Amygdala (tissue), 56 donors: ENCODE measurements at places on chromosomes 7 and 10.

GRCh38 chr10:101902032-101902819, 58.6 kb upstream of the KCNIP2 start:
- no peak for DNase-seq

- no peak for DNase-seq
Measured at GRCh38 chr10:45471531-45472310, 97.7 kb downstream of the ALOX5 start.

- DNase-seq: no peak
Measured at GRCh38 chr7:29033584-29033983, 75.5 kb upstream of the TRIL start.

DNA sequence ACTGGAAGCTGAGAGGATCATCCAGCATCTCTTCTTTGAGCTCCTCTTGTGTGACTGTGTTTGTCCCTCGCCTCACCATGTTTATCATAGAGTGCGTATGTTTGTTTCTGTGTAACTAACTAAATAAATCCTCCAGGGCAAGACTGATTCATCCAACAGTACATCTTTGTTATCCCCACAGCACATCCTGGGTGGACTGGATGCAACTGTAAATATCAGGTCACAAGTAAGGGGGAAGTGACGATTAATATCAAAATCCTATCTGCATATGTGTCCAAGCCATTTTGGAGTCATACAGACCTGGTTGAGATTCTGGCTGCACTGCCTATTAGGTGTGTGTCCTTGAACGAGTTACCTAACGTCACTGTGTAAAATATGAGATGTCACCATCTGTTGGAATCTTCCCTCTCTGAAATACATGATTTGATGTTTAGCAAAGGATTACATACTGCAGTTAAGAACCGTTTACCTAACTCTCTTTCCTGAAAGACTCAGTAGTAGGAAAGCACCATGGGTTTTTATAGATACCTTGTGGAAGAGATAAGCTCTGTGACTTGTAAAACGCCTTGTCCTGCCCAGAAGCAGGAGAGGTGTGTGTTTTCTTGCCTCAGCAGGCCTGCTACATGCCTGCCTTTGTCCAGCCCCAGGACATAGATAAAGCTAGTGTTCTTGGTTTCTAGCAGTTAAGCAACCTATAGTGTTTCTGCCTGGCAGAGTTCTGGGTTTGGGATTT, 25.8 kb downstream of the WBP1L start:
- DNase-seq: no peak

DNA sequence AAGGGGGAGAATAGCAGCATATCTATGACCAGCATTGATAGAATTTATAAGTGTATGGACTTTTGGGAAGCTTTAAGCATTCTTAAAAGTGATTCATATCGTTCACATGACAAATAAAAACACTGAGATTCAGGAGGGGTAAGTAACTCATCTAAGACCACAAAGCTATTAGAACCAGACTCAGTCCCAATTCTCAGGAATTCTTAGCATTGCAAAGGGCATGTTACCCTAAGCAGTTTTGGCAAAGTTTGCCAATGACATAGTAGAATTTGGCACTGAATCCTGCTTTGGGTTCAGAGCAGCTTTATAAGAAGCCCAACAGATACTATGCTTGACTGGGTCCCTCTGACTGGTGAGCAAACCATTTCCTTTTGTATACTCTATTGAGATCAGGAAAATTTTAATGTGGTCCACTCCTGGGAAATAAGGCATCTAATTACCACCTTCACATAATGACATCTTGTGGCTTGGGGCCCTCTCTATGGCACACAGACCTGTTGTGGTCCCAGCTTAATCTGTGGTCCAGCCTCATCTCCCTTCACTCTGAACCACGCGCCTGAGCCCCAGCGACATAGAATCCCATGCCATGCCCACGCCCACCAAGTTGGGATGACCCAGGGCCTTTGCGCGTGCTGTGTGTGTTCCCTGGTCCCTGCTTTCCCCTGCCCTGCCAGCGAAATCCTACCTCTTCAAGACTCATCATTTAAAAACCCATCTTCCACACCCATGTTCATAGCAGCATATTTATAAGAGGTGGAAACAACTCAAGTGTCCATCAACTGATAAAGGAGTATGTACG, 37.5 kb upstream of the DOCK1 start:
- DNase-seq: no peak

DNA sequence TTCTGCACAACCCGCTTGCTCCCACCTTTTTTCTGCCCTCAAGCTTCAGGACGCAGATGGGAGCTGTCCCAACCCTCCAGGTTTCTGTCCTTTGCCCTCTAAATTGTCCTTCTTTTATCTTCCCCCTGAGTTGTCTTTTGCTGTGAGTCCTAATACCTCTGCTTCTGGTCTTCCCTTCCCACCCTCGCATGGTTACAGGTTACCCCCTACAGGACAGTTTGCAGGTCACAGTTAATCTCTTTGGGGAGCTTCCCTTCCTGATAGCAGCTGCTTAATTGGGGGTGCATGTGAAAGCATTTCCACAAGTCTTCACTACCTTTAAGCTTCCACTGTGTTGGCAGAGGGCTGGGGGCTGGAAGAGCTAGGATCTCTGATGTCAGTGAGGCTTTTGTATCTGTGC, 121.5 kb upstream of the CXCL12 start:
- no peak for DNase-seq

- DNase-seq: no peak
Measured at GRCh38 chr10:118840071-118840775, 85.5 kb upstream of the CACUL1 start.

- no peak for DNase-seq
Measured at GRCh38 chr7:150390205-150390604, 11.1 kb downstream of the ZNF775 start.

DNA sequence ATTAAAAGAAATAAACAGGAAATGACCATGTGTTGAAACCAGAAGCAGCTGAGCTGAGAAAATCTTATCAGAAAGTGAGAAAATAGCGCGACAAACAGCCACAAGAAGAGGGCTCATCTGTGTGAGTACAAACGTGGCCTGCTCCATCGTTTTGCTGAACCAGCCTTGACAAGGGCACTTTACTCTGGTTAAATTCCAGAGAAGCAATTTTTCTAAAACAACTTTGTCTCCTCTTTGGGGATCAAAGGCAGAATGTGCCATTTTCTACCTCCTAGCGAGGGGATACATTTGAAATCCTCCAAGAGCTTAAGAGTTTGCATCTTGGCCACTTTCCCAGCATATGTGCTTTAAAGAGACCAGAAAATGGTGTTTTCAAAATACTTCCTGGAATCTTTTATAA, 51.3 kb upstream of the VIPR2 start:
- DNase-seq: no peak

DNA sequence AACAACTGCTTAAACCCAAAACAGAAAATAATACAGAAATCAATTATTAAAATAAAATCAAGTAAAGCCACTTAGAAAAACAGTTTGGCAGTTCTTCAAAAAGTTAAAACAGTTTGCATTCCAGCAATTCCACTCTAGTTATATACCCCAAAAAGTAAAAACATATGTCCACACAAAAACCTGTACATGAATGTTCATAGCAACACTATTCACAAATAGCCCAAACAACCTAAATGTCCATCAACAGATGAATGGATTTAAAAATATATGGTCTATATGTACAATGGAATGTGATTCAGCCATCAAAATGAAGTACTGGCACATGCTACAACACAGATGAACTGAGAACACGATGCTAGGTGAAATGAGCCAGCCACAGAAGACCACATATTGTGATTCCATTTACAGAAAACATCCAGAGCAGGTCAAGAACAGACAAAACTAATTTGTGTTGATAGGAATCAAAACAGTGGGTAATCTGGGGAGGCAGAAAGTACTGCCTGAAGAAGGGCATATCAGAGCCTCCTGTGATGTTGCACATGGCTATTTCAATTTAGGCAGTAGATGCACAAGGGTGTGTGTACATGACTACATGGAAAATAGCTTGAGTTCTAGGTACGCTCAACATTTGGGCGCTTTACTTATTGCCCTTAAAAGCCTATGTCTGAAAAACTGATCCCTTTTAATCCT, 66.3 kb downstream of the CYTH3 start:
- no peak for DNase-seq

GRCh38 chr7:150955519-150956394, 22.4 kb downstream of the KCNH2 start:
- DNase-seq: no peak

DNA sequence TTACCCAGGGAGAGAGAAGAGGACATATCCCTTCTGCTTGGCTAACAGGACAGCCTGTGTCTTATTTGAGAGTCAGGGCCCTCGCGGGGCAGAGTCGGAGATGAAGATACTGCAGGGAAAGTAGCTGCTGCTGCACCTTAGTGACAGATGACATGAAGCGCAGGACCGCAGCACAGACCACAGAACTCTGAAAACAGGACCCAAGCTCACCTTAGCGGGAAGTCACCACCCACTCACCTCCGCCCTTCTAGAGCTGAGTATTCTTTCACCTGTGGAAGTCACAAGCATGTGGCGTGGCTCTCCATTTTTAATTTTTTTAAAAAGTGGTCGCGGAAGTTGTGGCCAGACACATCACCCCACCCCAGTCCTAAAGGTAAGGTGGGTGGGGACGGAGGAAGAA, 191.4 kb downstream of the FAM107B start:
- DNase-seq: no peak

GRCh38 chr10:26157734-26158133, 58.8 kb upstream of the GAD2 start:
- no peak for DNase-seq

DNA sequence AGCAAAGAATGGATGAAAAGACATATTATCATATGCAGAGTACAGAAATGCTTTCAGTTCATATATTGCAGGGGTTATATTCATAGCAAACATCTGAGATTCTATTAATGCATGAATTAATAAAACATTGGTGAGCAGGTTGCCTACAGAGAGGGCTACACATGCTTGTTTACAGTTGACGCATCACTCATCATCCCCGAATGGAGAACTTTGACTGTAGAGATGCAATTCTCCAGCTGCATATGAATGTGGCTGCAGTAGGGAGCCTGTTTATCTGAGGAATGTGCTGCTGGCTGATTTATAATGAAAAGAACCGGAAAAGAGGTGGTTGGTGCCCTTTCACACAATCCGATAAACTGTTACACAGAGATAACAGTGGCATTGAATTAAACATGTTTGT, 116.5 kb downstream of the GRM3 start:
- no peak for DNase-seq

- DNase-seq: no peak
Measured at GRCh38 chr10:53122281-53122680, 349.7 kb upstream of the MBL2 start.

DNA sequence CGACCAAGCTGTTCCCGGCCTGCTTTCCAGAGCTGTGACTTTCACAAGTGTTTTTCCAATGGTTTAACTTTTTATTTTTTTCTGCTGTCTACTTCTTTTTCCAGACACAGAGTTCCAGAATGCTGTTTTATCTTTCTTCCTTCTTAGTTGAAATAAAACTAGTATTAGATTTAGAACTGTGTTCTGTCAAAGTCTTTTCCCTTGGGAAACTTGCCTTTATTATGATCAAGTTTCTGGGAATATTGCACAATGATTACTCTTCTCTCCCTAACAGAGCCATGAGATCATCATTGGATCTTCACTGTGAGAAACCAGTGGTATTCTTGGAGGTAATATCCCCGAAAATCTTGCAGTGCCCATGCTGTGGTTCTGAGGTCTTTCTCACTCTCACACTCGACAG, 104.9 kb upstream of the KCND2 start:
- DNase-seq: no peak

DNA sequence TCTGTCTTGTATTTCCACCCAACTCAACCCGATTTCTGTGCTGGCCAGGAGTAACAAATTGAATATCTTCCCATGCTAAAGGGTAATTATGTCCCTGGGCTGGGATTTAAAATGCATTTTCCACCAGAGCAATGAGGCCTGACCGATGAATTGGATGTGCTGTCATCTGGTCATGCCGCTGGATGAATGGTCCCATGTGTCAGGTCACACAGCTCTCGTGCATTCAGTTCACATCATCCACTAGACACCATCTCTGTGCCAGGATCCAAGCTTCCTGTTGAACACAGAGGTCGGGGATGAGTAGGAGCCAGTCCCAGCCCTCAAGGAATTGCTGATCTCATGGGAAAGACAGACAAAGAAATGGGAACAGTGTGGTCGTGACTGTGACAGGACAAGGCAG, 200.8 kb downstream of the ADRA2A start:
- DNase-seq: no peak

GRCh38 chr10:6049031-6049400, 13.2 kb downstream of the IL2RA start:
- no peak for DNase-seq

- DNase-seq: no peak
Measured at GRCh38 chr10:92420546-92421275, 129.7 kb downstream of the MARCHF5 start.

GRCh38 chr7:11576310-11576709, 255.7 kb downstream of the THSD7A start:
- DNase-seq: no peak

DNA sequence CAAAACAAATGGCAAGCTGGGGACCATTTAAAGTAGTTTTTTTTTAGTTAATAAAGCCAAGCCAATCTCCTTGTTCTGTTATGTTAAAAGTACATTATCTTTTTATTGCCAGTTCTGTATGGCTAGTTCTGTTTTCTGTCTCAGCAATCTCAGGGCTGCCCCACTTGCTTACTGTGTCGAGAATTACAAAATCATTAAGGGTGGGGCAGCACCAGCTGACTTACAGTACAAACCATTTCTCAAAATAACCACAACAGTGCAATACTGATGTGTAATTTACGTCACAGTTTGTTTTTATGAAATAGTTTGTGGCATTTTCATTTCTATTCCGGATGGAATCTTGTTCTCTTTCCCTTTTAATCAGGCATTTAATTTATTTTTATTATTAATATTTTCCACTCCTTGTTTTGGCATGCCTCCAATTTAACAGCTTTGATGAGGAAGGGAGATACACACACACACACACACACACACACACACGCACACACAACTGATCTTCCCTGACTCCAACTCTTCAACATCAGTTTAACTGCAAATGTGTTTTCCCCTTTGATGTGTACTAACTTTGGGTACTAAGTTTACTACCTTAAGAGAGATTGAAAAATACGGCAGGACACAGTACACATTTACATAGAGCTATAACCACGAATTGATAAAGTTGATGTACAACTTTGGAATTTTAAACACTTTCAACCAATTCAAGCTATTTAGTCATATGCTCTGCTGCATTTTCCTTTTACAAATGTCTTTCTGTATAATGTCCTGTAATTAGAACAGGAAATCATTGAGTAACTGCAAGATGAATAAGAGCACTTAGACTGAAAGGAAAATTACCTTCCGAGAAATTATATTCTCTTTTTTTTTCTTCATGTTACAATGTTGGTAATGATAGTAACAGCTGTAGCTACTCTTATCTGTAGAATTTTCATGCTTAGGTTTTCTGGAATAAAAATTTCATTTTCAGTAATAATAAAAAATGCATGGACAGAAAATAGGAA, 91.5 kb downstream of the ARID5B start:
- DNase-seq: no peak

DNA sequence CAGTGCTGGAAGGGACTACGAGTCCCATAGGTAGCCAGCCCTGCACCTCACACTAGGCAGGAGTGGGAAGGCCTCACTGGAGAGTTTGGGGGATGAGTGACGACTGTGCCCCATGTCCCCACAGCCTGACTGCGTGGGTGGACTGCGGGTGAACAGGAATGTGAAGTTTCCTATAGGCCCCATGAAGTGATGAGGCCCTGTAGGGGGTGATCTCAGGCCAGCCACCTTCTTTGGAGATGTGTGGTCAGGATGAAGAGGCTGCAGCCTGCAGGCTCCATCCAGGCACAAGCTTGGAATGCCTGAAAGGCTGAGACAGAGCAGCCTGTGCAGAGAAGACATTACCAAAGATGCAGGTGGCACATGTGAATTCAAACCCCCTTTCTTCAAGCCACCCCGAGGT, 94.9 kb downstream of the CPXM2 start:
- DNase-seq: no peak
